ENCODE measurements at places on chromosomes 7 and 10.

DNA sequence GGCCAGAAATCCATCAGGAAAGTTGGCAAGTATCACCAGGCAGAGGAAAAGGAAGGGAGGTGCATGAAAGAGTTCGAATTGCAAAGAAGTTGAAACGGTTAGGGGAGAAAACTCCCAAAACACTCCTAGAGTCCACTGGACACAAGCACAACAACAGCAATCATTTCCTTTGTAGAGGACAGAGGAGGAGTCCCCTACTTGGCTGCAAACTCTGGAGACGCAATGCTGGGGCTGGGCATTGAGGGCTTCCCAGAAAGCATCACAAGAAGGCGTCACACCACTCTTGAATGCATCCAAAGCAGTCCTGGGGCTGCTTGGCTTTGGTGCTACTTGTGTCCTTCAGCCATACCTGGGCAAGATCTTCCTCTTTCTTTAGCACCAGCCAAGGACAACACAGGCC lies 18.1 kb upstream of the SLC26A4 start:
- no peak for DNase-seq

DNA sequence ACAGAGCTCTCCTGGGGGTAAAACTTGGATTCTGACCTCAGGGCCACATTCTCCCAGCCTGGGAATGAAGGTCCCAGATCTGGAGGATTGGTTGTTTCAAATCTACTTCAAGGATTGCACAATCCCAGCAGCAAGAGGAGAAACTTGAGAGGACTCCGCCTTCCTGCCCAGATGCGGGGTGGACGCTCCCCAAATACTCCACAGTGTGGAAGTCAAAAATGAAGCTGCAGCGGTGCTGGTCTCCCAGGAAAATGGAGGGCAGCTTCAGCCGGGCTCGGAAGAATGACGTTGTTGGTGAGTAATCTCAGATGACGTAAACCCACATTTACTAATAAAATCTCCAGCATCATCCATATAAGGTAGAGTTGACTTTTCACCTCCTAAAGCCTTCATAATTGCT lies 31.5 kb upstream of the PPP2R2D start:
- no peak for DNase-seq

- DNase-seq, result peak; percentile 87
These were observed 9.6 kb downstream of the PSD start for GRCh38 chr10:102408728-102409603.

- no peak for DNase-seq
These were observed 141.2 kb upstream of the HDAC9 start for GRCh38 chr7:18354108-18355085.

DNA sequence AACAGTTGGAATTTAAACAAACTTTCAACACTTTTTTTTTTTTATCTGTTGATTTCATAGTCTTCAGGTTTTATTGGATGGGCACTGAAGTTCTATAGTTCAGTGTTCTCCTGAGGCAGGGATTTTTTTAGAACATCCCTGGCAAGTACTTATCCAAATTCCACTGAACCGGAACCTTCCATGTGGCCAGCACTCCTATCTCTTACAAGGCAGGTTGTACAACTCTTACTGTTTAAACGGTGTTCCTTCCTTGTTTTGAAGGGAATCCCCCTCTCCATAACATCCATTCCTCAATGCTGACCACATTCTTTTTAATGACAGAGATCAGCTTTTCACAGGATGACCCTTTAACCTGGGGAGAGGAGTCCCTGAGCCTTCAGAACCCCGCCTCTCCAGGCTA lies 238.9 kb upstream of the CTBP2 start:
- no peak for DNase-seq

- no peak for DNase-seq
These were observed 52.7 kb downstream of the DIP2C start for GRCh38 chr10:636769-637168.

DNA sequence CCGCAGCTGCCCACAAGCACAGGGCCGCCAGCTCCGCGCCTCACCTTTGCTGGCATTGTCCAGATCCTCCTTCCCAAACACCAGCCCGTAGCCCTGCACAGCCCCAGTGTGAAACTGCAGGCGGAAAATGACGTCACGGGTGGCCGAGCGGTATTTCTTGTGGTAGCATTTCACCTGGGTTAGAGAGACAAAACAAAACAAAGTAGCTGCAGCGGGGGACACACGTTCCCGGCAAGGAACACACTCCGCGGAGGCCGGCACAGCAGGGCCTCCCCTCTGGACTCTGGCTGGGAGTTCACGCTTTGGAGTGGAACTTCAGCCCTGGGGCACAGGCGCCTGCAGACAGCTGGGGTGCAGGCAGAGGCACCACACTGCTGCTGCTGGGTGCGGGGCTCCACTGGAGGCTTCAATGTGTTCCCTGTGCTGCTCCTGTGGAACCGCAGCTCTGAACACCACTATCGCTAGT lies 181.1 kb downstream of the TNS3 start:
- DNase-seq, result peak; percentile 12

DNA sequence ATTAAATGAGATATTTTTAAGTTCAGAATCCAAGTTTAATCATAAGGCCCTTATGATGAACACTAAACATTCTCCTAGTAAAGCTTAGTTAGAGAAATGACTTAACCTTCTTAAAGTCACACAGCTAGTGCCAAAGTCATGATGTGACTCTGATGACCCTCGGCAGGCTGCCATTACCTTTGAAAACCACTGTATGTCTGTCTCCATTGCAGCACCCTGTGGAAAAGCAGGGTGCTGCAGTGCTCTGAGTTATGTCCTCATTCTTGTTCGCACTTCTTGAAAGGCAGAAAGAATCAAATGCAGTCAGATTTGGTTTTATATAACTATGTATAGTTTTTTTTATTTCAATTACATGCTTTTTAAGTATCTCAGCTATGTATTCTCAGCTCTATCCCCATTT lies 105.0 kb downstream of the PHTF2 start:
- no peak for DNase-seq

- DNase-seq, result no peak
These were observed 53.3 kb upstream of the SORCS3 start for GRCh38 chr10:104587751-104588150.

DNA sequence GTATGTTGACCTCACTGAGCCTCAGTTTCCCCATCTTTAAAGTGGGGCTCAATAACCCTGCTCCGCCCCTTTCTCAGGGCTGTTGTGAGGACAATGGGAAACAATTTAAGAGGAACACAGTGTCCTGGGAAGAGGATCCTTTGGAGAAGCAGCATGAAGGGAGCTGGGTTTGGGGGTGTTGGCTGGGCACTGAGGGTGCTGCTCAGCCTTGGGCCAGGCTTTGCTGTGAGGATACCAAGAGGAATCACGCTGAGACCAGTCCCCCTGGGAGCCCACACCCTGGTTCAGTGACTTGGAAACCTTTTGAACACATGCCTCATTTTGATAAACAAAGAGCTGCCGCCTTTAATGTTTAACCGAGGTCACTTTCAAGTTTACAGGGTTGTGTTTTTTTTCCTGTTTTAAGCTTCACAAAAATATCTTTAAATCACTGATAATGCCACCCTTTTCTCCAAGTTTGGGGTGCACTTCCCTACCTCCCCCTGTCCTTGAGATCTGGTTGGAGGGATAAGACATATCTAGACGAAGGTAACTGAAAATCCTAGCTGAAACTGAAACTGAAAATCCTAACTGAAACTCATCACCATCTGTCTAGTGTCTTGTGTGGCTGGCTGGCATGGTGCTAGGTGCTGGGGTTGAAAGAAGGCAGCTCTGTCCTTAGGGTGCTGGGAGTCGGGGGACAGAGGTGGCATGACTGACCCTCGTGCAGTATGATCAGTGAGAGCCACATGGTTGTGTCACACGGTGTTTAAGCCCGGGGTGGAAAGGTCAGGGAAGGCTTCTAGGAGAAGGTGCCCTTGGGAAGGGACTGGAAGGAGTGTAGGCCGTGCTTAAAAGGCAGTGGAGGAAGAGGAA lies 27.7 kb downstream of the ZNF775 start:
- peak; percentile 15 for DNase-seq
